Stimulated activated naive CD4-positive, alpha-beta T cell treated with Interleukin-2 at 50 U/mL for 16 hours (primary cell): ENCODE measurements at places on chromosomes 1 and 21.

GRCh38 chr1:10185759-10186158 is 24.6 kb upstream of the KIF1B start:
- no peak for DNase-seq

DNA sequence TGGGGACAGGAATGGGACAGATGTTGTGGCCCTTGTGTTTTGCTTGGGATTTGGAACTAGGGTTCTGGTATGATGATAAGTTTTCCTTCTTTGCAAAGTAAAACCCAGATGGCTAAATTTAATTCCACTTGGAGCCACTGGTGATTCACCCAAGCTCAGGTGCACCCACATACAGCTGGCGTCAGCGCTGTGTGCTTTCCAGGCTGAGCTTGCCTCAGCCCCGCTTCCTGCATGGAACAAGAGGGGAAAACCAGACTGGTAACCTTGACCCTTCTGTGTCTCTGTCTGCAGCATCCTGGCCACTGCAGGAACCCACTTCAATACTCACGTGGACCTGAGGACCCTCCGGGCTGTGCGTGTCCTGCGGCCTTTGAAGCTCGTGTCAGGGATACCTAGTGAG is 94.2 kb downstream of the CACNA1E start:
- DNase-seq, result no peak

- no peak for DNase-seq
Observed at GRCh38 chr21:32406405-32406804, 6.1 kb upstream of the EVA1C start.

DNA sequence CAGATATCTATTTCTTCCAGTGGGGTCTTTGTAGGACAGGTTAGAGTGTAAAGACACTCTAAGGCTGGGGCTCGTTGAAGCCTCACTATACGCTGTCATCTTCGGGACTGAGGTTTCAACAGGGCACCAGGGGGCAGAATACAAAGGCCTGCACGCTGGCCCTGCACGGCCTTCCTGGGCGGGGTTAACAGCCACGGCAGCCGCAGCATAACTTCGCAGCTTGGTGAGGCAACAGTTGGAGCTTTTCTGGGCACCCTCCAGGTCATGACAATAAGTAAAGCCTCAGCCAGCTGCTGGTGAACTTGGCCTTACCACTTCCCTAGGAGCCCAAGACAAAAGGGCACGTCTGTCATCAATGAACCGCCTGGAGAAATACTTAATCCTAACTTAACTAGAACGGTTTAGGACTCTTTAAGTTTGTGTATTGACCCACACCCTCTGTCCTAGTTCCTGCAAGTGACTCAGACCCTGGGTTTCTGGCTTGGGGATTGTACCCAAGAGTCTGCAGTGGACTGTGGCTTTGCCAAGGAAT is 2.3 kb upstream of the RUNX1 start:
- peak; percentile 79 for DNase-seq

DNA sequence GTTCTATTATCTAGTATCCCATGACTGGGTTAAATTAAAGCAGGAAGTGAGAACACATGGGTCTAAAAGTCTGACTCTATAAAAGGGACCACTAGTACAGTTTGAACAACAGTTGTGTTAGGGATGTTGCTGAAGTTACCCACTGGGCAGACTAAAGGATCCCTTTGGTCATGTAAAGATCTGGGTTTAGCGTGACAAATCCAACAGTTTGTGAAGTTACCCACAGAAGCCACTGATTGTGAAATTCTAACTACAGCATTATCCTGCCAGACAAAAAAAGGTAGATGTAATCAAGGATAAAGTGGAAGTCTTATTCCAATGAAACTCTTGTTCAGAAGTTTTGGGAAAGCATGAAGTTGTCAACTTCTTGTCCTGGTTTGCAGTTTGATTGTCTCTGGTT is 5.7 kb downstream of the QSOX1 start:
- DNase-seq, result no peak

GRCh38 chr21:35475009-35475408 is 425.9 kb upstream of the RUNX1 start:
- DNase-seq, result no peak

- no peak for DNase-seq
Observed at GRCh38 chr1:99328171-99328570, 63.9 kb downstream of the PLPPR4 start.

DNA sequence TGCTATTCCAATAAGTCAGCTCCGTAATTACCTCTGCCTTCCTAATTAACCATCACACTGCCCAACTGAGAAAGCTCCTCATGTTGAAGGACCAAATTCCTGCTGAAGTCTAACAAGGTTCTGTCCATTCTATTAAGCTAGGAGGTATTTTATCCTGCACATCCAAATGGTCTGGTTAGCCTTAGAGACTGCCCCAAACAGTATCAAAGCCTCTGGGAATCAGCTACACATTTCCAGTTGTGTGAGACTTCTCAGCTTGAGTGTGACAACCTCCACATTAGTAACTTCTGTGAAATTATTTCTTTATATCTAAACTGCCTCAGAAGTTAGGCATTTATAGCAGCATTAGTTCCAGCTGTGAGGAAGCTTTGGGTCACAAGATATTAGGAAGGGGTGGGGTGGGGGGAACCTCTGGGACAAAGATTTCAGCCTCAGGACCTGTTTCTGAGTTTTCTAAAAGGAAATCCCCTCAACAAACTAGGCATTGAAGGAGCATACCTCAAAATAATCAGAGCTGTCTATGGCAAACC is 150.5 kb upstream of the DUSP10 start:
- no peak for DNase-seq

DNA sequence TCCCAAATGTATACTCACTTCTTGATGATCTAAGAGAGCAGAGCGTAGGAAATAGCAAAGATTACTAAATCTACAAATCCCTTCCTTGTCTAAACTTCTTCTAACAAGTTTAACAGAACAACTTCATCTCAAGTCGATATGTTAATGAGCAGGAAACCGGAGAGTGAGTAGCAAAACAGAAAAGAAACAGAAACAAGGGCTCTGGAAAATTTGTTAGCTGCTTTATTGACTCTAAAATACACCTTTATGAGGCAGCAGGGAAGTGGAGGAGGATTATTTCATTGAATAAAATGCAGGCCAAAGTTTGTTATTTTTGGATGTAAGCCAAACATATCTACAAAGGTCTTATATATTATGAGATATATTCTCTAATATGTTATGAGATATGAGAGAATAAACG is 192.4 kb downstream of the LRRIQ3 start:
- no peak for DNase-seq

- DNase-seq, result no peak
Observed at GRCh38 chr1:78032996-78033796, 12.6 kb upstream of the GIPC2 start.

DNA sequence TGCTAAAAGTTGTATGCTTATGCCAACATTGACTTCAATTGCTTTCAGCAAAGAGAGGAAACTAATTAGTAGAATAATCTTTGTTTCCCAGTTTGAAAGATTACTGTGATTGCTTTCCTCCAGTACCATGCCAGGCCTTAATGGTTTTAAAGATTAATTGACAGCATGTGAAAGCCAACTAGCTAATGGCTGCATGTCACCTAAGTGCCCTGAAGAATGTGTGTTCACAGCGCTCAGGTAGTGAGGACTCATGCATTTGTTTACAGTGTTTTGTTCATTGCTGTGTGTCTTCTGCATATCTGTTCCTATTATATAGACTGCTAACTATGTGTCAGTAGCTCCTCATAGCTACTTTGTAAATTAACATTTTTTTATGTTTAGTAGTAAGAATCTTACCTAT is 335.6 kb downstream of the LRRIQ3 start:
- DNase-seq, result no peak

- no peak for DNase-seq
Observed at GRCh38 chr21:38486706-38487105, 11.6 kb downstream of the ERG start.

DNA sequence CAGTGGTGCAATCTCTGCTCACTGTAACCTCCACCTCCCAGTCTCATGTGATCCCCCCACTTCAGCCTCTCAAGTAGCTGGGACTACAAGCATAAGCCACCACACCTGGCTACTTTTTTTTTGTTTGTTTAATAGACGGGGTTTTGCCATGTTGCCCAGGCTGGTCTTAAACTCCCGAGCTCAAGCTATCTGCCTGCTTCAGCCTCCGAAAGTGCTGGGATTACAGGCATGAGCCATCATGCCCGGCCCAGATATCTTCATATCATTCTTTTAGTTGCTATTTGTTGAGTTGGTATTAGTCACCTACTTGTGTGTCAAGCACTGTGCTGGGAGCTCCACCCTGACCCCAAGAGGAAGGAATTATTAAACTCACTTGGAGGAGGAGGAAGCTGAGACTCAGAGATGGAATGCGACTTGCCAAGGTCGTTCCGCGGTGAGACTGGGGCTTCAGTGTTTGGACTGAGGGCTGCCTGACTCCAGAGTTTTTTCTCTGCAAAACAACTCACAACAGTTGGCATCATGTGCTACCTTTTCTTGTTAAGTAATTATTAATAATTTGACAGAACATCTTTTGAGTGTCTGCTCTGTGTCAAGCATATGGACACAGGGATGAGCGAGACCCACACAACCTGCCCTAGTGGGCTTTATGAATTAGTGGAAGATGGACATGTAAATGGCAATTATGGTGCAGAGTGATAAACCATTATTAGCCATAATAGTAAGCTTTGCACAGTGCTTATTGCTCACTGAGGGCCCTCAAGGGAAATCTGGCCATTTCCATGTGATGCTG is 132.0 kb downstream of the FOXD2 start:
- no peak for DNase-seq

- DNase-seq, result no peak
Observed at GRCh38 chr1:22184892-22185612, 42.2 kb upstream of the WNT4 start.

DNA sequence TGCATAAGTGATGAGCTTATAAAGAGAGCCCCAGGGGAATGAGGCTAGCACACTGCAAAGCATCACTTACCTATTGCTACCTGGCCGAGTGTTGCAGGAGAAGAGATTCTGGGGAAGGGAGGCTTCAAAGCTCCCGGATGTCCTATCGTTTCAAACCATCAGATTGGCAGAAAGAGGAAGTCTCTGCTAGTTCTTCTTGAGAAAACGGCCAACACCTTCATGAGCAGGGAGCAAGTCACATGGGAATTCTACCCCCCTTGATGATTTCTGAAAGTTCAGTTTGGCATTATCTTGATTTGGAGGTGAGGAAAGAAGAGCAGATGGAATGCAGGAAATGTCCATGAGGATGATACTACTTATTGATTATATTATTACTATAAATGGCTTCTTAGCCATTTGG is 16.2 kb downstream of the SYF2 start:
- no peak for DNase-seq
